ENCODE measurements at places on chromosomes 12 and 14. TPM values are rescaled to one million over a fixed set of nuclear protein-coding genes. Genes with fewer than 3 reads are reported as not detected.

HCAR1 gene
- not detected for total RNA-seq

SLC17A8 gene
- total RNA-seq: not detected

GRCh38 chr12:5636907-5637306 lies 205.0 kb downstream of the NTF3 start:
- DNase-seq: no peak

DNA sequence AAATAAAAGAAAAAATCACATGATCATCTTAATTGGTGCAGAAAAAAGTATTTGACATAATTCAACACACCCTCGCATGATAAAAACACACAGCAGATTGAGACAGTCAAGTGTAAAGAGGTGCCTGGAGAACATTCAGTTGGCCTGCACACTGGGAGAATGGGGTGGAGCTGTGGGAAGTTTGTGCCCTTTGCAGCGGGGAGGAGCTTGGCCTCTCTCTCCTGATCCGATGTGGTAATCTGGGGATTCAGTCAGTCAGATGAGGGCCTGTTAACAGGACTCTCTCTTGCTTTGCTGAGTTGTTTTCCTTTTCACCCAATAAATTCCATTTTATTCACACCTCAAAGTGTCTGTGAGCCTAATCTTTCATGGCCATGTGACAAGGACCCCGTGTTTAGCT lies 5.9 kb downstream of the SERPINA6 start:
- no peak for DNase-seq

- DNase-seq: no peak
These were observed 169.0 kb downstream of the ZFP36L1 start for GRCh38 chr14:68623826-68624225.

DNA sequence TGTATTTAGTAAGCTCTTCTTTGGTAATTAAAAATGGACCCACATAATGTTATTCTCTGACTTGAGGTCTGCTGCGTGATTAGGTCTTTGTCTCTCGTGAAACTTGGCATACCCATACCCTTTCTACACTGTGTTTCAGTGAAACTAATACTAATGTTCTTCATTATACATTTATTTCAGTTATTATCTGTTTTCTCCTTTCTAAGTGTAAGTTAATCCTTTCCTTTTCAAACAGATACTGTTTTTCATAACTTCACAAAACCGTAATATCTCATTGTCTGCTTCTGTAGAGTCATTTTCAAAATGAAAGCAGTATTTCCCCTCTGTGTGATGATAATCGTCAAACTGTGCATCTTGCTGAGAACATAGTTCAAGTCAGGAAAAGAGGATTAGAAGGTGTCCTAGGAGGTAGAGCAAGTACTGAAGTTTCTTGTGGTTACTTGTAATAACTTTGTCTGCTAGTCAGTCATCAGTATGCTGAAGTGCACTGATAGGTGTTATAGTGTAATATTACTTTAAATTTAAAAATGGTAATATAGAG lies 15.9 kb downstream of the PYROXD1 start:
- DNase-seq: no peak

DNA sequence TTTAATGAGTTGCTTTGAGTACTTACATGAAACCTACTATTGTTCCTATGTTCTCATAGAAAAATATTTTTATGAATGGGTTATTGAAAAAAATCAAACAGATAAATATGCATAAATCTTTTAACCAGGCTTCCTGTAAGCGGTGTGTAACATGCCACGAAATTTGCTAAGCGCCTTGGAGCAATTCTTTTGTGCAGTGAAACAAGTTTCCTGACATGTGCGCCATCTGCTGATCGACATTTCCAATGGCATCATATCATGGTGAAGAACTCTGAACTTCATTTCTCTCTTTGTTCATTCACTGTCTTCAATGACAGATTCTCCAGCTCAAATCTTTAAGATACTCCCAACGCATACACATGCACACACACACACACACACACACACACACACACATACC lies 145.6 kb upstream of the NAV3 start:
- DNase-seq: no peak

DNA sequence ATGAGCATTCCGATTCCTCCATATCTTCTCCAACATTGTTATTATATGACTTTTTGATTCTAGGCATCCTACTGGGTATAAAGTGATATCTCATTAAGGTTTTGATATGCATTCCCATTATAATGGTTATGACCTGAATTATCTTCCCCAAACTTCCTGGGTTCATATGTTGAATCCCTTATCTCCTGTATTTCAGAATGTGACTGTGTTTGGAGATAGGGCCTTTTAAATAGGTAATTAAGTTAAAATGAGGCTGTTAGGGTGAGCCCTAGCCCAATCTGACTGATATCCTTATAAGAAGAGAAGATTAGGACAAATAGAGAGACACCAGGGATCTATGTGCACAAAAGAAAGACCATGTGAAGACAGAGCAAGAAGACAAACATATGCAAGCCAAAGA lies 96.9 kb upstream of the PMCH start:
- no peak for DNase-seq
